ENCODE measurements at places on chromosomes 1 and 21. TPM values are rescaled to one million over a fixed set of nuclear protein-coding genes. Genes with fewer than 3 reads are reported as not detected.

COL9A2 gene
- 94.4 TPM for polyA plus RNA-seq

GBP6 gene
- polyA plus RNA-seq: not detected

PCBP3 gene
- polyA plus RNA-seq: 63.2 TPM

PLPPR5 gene
- polyA plus RNA-seq: 0.58 TPM

SLC66A1 gene
- polyA plus RNA-seq: 19.9 TPM

TFF3 gene
- 59.5 TPM for polyA plus RNA-seq

ERICH3 gene
- 2.3 TPM for polyA plus RNA-seq

GFI1 gene
- not detected for polyA plus RNA-seq

VPS13D gene
- 16.7 TPM for polyA plus RNA-seq

EFNA4 gene
- polyA plus RNA-seq: 1.6 TPM

ACP6 gene
- 6.1 TPM for polyA plus RNA-seq

LPAR3 gene
- 0.83 TPM for polyA plus RNA-seq

SPRR1A gene
- 91.9 TPM for polyA plus RNA-seq

PROK1 gene
- 1.1 TPM for polyA plus RNA-seq

CAPN2 gene
- polyA plus RNA-seq: 69.0 TPM

DNALI1 gene
- polyA plus RNA-seq: 57.5 TPM

RYR2 gene
- polyA plus RNA-seq: 1.2 TPM

CYP4A11 gene
- polyA plus RNA-seq: 0.15 TPM

SLC2A5 gene
- polyA plus RNA-seq: 1.3 TPM

NMNAT2 gene
- 12.3 TPM for polyA plus RNA-seq
